ENCODE measurements at places on chromosomes 7 and 10. TPM values are rescaled to one million over a fixed set of nuclear protein-coding genes. Genes with fewer than 3 reads are reported as not detected.

KDM7A gene
- total RNA-seq, result 3.1 TPM

TMUB1 gene
- total RNA-seq, result 7.8 TPM

THSD7A gene
- total RNA-seq, result 0.38 TPM

ANKRD22 gene
- total RNA-seq, result not detected

KIN gene
- total RNA-seq, result 4.1 TPM

COL28A1 gene
- total RNA-seq, result not detected

MMP21 gene
- 0.30 TPM for total RNA-seq

CREB5 gene
- 2.5 TPM for total RNA-seq

Data from smooth muscle cell of the coronary artery (primary cell).